ENCODE measurements at places on chromosomes 3 and 15.

GRCh38 chr3:156694536-156694935 lies 20.1 kb downstream of the TIPARP start:
- DNase-seq, result no peak

GRCh38 chr3:70539908-70540307 lies 227.5 kb upstream of the MDFIC2 start:
- no peak for DNase-seq

GRCh38 chr3:133932009-133932408 lies 36.3 kb upstream of the RAB6B start:
- no peak for DNase-seq

DNA sequence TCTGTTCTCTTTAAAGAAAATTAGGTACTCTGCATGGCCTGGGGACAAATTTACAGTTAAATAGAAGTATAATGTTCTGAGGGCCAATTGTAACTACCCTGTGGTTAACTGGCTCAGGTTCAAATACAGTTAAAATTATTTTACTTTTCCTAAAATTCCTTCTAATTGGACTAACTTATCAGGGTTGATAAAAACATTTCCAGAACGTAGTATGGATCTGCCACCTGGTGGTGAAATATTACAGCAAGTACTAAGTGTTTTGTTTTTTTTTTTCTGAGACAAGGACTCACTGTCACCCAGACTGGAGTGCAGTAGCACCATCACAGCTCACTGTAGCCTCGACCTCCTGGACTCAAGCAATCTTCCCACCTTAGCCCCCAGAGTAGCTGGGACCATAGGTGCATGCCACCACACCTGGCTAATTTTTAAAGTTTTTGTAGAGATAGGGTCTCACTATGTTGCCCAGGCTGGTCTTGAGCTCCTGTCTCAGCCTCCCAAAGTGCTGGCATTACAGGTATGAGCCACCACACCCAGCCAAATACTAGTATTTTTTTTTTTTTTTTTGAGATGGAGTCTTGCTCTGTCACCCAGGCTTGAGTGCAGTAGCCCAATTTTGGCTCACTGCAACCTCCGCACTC lies 29.2 kb downstream of the NEO1 start:
- DNase-seq, result no peak

GRCh38 chr3:156817646-156818272 lies 8.4 kb upstream of the LEKR1 start:
- no peak for DNase-seq

GRCh38 chr3:73868688-73869315 lies 244.1 kb upstream of the PDZRN3 start:
- no peak for DNase-seq

- no peak for DNase-seq
Measured at GRCh38 chr15:41499109-41499851, 5.6 kb downstream of the ITPKA start.

GRCh38 chr3:157268026-157268425 lies 108.1 kb upstream of the CCNL1 start:
- DNase-seq, result no peak

DNA sequence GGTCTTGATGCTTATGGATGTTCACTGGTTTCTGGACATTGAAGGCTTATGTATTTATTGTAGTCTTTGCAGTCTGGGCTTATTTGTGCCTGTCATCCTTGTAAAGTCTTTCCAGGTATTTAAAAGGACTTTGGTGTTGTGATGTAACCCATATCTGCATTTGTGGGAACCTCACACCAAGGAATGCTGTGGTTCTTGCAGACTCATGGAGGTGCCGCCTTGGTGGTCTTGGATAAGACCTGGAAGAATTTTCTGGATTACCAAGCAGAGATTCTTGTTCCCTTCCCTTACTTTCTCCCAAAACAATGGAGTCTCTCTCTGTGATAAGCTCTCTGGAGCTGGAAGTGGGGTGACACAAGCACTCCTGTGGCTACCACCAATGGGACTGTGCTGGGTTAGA lies 363.5 kb upstream of the NECTIN3 start:
- no peak for DNase-seq

GRCh38 chr3:166634091-166634746 lies 745.9 kb downstream of the ZBBX start:
- no peak for DNase-seq

DNA sequence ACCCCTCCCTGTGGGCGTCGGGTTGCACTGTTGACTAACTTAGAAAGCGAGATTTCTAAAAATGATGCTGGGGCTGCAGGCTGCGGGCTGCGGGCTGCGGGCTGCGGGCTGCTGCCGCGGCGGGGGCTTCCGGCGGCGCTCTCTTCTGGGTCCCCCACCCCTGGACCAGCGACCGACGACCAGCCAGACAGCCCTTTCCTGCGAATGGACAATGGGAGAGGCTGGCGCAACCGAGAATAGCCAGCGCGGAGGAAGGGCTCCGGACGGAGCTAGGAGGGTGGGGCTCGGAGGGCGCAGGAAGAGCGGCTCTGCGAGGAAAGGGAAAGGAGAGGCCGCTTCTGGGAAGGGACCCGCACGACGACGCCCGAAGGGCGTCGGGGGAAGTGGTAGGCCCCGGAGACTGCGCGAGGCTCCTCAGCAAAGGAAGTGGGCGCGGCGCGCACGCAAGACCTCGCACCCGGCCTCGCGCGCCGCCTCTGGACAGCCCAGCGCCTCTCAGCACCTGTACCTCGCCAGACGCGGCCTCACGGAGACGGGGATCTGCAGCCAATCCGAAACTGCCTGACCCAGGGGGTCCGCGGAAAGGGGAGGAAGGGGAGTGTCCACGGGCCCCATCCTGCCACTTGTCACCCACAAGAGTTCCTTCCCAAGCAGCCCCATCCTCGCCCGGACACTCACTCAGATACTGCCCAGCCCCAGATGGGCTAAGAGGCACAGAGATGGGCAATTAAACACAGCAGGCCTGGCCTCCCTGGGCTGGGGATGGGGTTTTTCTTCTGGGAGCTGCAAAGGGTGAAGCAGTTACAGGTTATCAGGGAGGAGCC lies 70.7 kb downstream of the SLC12A8 start:
- peak; percentile 43 for DNase-seq

- DNase-seq, result no peak
Measured at GRCh38 chr3:122961146-122961545, 66.4 kb downstream of the SEMA5B start.

GRCh38 chr3:4290272-4290893 lies 12.8 kb upstream of the SETMAR start:
- peak; percentile 10 for DNase-seq

DNA sequence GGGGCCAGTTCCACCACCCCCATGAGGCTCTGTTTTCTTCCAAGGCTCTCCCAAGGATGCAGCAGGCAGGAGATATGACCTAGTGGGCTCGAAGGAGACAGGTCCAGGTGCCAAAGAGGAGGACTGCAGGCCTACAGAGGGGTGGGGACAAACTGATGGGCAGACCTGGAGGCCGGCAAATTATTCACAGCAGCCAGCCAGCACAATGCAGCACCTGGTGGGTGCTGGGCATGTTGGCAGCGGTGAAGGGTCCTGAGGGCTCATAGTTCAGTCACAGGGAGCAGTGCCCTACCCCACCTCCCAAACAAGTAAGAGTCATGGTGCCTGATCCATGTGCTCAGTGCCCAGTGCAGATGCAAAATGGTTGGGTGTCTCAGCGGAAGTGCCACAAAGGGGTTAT lies 171.7 kb downstream of the ABHD5 start:
- no peak for DNase-seq

GRCh38 chr15:36966708-36967107 lies 133.6 kb downstream of the MEIS2 start:
- no peak for DNase-seq

DNA sequence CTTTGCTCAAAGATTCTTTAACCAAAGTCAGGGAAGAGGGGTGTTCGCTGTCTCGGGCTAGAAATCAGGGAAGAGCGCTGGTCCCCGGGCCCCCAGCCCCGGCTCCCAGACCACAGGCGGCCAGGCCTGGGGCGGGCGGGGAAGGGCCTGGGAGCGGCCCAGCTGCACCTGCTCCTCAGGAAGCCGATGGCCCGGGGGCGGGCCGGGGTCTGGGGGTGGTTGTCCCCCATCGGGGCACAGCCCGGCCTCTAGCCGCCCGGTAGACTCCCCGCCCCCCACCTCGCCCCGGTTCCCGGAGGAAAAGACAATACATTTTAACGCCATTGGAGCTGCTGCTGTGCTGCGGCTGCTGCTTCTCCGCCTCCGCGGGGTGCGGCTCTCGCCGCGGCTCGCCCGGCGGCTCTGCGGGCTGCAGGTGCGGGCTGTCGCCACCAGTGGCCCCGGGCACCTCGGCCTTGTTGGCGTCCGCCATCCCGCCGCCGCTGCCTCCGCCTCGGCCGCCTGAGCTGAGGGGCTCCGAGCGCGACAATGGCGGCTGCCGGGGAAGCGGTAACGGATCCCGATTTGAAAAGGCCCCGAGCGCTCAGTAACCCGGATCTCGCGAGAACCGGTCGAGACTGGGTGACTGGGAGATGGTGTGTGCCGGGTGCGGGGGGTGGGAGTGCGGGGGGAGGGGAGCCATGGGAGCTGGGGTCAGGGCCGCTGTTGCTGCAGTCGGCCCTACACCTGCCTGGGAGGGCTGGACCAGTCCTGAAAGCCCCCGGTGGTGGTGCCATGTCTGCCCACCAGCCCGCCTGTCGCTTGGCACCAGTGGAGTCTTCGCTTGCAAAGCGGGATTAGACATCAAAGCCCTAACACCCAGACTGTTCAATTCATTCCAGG lies at the start of gene MYEF2:
Gene MYEF2 (minus strand): TSS at position 530 of the 882 bp plus-strand sequence. CDS start 58 bp downstream, at position 472.
- peak; percentile 34 for DNase-seq

DNA sequence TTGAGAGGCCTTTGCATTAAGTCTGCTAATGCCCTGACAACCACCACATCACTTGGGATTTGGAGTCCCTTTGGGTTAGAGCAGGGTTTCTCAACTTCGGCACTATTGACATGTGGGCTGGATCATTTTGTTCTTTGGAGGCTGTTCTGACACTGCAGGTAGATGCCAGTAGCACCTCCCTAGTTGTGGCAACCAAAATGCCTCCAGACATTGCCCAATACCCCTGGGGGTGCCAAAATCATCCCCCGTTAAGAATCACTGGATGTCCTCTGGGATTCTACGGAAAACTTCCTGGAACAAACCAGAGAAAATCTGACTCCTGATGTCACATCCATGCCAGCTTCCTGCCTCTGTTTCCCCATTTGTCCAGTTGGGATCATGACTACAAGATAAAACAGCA lies 37.2 kb upstream of the BLM start:
- no peak for DNase-seq

DNA sequence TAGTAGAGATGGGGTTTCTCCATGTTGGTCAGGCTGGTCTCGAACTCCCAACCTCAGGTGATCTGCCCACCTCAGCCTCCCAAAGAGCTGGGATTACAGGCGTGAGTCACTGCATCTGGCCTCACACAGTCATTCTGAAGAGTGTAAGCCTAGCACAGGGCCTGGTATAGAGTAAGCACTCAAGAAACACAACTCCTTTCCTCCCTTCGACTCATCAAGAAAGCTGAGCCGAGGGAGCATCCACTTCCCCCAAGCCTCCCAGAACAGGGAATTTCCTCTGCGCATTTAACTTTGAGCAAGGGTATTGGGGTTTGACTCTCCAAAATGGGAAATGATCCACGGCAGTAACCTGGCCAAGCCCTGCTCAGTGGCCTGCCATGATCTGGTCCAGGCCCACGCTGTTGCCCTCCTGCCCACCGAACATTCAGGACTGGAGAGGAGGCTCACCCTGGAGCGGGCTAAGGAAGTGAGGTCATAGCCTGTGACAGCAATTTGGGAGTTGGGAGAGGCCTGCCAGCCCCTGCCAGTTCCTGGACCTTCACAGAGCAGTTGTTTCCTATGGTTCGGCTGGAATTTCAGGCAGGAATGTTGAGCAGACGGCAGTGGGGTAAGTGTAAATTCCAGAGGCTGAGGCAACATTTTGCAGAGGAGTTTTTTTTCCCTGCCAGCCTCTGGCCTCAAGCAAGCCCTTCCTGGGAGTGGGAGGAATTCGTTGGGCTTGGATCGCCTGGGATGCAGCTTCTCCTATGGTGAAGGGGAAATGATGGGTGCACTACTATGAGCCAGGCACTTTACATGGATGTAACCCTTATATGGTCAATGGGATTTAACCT lies 21.2 kb upstream of the SMAD3 start:
- no peak for DNase-seq

DNA sequence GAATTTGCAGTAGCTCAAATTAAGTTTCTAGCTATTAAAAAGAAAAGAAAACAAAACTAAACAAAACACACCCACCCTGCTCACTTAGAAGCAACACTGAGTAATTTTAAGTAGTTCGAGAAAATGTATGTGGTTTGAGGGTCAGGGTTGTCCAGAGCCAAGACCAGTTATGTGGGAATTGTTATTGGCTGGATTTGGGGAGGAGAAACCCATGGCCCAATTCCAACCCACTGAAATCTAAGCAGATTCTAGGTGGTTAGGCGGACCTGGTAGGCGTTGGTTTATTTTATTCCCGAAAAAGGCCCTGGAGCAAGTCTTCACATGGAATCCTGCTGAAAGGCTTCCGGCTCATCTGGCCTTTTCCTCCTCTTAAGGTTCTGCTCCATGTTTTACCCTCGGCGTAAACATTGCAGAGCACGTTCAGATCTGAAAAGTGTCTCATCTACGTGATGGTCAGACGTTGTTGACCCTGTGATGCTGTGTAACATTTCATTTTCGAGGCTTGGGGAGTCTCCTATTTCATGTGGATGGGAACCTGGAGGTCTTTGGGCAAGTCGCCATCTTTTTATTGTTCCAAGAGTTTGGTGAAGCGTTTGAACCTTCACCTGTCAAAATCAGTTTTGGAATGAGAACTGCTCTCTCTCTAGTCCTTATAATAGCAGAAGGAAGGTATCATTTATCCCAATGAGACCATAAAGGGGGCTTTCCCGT lies 64.0 kb downstream of the FLNB start:
- DNase-seq, result no peak

- no peak for DNase-seq
Measured at GRCh38 chr3:97949110-97949485, 23.1 kb downstream of the RIOX2 start.

GRCh38 chr3:46215810-46216414 lies 7.8 kb upstream of the CCR1 start:
- DNase-seq, result no peak

DNA sequence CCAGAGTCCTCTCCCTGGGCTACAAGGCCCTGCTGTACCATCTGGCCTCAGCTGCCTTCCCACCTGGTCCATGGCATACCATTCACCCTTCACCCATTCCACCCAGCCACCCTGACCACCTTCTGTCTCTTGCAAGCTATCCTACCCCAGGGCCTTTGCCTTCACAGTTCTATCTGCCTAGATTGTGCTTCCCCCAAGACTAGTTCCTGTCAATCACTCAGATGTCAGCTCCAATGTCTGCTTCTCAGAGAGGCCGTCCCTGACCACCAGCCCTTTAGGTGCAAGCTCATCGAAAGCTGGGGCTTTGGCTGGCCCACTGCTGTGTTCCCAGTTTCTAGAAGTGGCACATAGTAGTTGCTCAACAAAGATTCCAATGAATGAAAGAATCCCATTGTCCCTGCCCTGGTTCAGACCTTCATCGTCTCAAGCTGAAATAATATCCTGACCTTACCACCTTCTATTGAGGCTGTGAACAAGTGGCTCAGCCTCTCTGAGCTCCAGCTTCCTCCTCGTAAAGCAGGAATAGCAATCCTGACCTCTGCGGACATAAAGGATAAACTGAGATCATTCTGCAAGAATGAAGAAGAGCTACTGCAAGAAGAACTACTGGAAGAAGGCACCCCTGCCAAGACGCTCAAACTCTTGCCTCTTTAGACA lies 15.8 kb downstream of the EFCAB12 start:
- DNase-seq, result no peak

All from stimulated activated CD8-positive, alpha-beta memory T cell treated with anti-CD3 and anti-CD28 coated beads, Interleukin-4, amount 100 ng/mL, for 1 hour (primary cell).